ENCODE measurements at places on chromosomes 3 and 15. TPM values are rescaled to one million over a fixed set of nuclear protein-coding genes. Genes with fewer than 3 reads are reported as not detected.

DNA sequence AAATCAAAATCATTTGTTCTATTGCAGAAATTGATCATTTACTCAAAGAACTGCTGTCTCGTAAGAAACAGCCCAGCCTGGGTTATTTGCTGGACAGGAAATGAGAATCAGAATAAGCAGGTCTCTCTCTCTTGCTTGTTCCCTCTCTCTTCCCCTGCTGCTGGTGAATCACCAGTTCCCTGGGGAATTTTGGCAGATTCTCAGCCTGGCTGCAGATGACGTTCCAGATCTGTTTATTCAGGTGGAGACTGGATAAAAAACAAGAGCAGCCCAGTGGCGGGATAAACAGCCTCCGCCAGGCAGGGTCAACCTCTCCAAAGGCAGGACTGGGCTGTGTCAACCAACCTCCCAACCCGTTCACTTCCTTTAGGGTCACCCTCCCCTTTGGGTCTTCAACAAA lies 72.1 kb downstream of the LRIG1 start:
- no peak for DNase-seq

- no peak for DNase-seq
Measured at GRCh38 chr15:76642671-76643070, 262.5 kb downstream of the SCAPER start.

The DAZL gene
- total RNA-seq, result not detected

DNA sequence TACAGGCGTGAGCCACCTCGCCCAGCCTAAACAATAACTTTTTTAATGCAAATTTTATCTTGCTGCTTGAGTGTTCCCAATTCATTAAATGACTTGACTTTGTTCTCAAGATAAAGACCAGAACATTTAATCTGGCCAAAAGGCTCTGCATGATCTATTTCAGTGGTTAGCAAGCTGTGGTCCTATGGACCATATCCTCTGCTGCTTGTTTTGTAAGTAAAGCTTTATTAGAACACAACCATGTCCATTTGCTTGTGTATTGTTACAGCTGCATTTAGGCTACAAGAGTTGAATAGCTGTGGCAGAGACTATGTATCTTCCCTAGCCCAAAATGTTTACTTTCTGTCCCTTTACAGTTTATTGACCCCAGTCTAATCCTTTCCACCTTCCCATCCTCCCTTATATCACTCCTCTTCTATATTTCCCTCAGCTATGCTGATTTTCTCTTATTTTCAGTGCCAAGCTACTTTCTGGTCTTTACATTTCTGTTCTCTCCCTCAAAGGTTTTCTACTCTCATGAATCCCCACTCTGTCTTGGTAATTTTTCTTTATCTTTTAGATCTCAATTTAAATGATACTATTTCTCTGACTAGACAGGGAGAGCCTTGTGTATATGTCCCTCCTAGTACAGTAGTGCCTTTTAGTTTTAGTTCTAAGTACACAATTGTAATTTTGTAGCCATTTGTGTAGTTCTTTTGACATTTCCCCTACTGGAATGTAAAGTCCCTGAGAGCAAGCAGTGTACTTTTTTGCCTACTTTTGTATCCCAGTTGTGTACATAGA lies 23.2 kb downstream of the SELENOT start:
- DNase-seq, result no peak

DNA sequence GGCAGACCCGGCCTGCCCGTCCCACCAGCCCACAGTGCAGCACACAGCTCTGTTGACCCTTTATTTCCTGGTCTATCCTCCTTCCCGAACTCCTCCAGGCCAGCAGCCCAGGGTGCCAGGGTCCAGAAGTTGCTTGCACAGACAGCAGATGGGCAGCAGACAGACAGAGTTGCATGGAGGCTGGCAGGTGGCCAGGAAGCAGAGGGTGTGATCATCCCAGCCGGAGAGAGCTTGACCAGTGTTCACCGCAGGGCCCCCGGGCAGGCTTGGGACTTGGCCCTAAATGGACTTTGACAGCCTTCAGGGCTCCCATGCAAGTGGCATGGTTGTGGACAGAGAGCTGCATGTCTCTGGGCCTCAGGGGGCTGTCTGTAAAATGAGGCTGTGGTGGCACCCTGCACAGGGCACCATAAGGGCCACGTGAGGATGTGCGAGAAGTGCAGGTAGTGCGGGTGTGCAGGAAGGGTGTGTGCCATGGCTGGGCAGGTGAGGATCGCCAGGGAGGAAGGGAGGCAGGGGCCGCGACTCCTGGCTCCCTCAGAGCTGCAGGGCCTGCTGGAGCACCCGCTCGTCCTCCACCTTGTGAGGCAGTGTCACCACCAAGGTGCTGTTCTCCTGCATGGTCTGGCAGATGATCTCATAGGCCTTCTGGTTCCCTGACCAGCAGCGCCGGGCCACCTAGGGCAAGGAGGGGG lies 6.3 kb upstream of the ZXDC start:
- DNase-seq, result no peak

DNA sequence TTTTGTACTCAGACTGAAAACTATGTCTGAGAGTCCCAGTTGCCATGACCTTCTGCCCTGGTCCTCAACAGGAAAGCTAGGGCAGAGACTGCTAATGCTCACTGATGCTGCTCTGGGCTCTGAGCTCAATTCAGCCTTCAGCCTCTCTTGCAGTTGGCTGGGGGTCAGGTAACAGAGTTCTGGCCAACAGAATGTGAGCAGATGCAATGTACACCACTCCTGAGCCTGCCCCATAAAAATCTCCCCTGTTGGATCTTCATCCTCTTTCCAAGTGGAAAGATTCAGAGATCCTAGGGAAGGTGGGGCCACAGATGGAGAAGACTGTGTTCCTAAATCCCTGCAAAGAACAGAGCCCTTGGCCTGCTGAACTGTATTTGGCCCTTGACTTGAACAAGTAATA lies 87.8 kb downstream of the PDZRN3 start:
- DNase-seq, result no peak

GRCh38 chr15:57283774-57284503 lies 92.4 kb upstream of the CGNL1 start:
- DNase-seq, result no peak

Measured in omental fat pad (tissue), 4 donors.